Endodermal cell (in vitro differentiated cells): ENCODE measurements at places on chromosomes 13 and 19.

GRCh38 chr19:2049741-2050348 lies 1.2 kb downstream of the MKNK2 start:
- H3K27ac ChIP-seq: no peak overlapping the region
- peaks cover 13% of the 10 kb centered on the region for H3K36me3 ChIP-seq
- no peaks in the 10 kb centered on the region for H3K27me3 ChIP-seq
- peak overlapping the region; percentile 88 for H3K4me3 ChIP-seq

- H3K4me1 ChIP-seq: peaks cover 4% of the 10 kb centered on the region
- H3K36me3 ChIP-seq: no peaks in the 10 kb centered on the region
- no peak overlapping the region for H3K27ac ChIP-seq
- no peaks in the 10 kb centered on the region for H3K27me3 ChIP-seq
These were observed 12.7 kb downstream of the FOXO1 start for GRCh38 chr13:40653527-40654318.

DNA sequence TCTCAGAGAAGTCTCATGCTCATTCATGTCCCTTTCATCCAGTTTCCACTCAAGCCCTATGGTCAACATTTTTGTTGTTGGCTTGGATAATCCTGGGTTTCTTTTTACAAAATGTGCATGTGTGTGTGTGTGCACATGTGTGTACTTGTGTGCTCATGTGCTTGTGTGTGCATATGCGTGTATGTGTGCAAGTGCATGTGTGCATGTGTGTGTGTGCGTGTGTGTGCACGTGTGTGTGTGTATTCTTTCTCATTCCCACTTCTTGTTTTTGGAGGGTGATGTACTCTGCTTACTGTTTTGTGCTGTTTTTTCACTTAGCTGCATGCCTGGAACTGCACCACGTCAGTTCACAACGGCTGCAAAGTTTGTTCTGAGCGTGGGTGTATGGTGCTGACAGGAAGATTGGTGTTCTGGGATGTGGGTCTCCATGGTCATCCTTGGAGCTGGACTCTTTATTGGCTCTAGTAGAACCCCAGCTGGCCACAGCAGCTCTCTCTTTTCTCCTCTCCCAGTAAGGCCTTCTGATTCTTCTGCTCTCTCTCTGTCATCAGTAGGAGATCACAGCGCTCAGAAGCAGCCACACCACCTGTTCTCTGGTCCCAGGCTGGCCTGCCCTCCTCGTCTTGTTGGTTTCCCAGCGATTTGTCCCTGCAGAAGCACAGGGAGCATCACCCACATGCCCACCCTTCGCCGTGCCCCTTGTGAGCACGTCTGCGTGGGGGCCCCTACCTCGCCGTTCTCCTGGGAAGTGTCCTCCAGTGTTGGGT lies 60.8 kb downstream of the SOX1 start:
- no peaks in the 10 kb centered on the region for H3K4me1 ChIP-seq
- no peaks in the 10 kb centered on the region for H3K36me3 ChIP-seq
- peaks cover 1% of the 10 kb centered on the region for H3K27me3 ChIP-seq
- H3K27ac ChIP-seq: no peak overlapping the region
- no peak overlapping the region for H3K4me3 ChIP-seq
- DNase-seq: peak; percentile 13

DNA sequence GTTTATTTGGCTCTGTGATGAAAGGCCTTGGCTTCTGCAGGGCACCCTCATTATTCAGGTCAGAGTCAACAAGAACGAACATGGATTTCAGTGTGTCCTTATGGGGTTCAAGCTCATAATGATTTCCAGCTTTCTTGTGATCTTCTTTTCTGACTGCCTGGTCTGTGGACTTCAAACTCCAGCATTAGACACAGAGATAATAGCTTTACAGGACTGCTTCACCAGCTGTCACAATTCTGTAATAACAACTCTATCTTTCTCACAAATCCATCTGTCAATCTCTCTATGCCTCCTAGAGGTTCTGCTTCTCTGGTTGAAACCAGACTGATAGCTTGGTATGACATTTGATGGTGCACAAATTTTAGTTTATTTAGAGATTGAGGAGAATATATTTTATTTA lies 13.1 kb upstream of the SLITRK6 start:
- H3K4me3 ChIP-seq: no peak overlapping the region
- H3K27me3 ChIP-seq: no peaks in the 10 kb centered on the region
- no peak for DNase-seq

GRCh38 chr19:6740589-6741343 lies 1.3 kb downstream of the TRIP10 start:
- H3K4me3 ChIP-seq: peak overlapping the region; percentile 94
- H3K36me3 ChIP-seq: peaks cover 47% of the 10 kb centered on the region
- H3K4me1 ChIP-seq: peaks cover 3% of the 10 kb centered on the region
- no peaks in the 10 kb centered on the region for H3K27me3 ChIP-seq
- DNase-seq: peak; percentile 87

DNA sequence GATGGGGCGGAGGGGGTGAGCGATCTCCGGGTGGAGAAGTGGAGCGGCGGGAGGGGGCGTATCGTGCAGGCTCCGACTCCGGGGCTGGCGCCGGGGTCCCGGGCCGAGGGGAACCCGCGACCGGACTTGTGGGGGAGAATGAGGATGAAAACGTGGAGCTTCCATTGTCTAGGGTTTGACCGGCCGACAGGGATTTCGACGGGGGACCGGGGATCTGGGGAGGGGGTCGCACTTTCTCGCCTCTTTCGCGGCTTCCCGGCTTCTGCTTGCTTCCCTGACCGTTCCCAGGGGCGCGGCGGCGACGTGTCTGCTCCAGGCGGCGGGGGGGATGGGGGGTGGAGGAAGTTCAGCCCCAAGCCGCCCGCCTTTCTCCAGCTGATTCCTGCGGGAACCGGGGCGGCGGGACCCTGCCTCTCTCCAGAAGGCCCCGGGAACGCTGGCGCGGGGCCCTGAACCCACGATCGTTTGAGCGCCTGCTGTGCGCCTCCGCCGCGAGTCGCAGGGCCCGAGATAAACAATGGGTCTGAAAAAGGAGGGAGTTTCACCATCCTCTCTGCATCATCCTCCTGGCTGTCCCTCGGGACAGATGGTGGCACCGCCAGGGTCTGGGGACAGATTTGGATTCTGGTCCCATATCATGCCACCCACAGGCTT lies 790 bp downstream of the TPM4 start:
- peak overlapping the region; percentile 95 for H3K4me3 ChIP-seq
- peak overlapping the region; percentile 95 for H3K27ac ChIP-seq
- peak; percentile 72 for DNase-seq
- peaks cover 40% of the 10 kb centered on the region for H3K36me3 ChIP-seq
- H3K27me3 ChIP-seq: no peaks in the 10 kb centered on the region

DNA sequence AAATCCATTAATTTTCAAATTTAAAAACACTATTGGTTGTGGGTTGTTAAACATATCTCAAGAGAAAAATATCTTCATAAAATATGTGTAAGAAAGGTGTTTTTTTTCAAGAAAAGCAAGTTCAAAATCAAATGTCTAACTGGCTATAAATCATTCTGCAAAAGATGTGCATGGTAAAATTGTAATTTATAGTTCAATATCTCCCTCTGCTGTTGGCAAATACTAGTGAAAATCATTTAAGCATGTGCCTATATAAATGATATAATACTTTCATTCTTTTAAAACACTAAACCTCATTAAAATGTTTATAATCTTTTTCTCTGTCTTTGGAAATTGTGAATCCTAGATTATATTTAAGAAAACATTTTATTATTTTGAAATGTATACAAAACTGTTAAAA lies 17.2 kb upstream of the SLITRK6 start:
- no peak overlapping the region for H3K27ac ChIP-seq
- H3K4me1 ChIP-seq: no peaks in the 10 kb centered on the region
- DNase-seq: no peak

DNA sequence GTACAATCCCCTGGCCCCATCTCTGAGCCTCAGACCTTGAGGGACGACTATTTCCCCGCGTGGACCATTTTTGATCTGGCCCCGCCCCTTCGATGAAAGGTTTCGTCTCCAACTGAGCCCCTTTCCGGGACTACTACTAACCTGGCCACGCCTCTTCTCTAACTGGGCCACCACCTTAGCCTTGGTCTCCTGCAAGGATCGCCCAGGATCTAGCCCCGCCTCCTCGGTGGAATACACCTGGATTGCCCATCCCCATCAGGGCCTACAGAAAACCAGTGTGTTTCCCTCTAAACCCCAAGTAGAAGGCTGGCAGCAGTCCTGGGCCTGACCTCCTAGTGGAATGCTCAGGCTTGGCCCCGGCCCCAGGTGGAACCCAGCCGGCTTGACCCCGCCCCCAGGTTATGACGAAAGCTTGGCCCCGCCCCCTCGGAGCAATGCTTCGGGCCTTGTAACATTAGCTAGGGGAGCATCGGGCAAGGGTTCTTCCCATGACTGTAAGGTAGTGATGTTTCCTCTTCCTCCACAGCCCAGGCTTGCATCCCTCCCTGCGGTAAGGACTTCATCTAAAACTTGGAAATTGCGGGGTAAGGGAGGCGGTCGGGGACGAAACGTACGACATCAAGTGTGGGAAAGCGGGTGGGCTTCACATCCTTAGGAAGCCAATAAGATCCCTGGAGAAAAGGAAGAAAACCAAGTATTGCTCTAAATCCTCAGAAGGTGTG lies 9.1 kb downstream of the SPACA6 start:
- peak overlapping the region; percentile 69 for H3K4me3 ChIP-seq
- H3K4me1 ChIP-seq: no peaks in the 10 kb centered on the region
- no peak overlapping the region for H3K27ac ChIP-seq
- peak; percentile 98 for DNase-seq
- no peaks in the 10 kb centered on the region for H3K27me3 ChIP-seq

GRCh38 chr19:13034636-13035035 lies 39.4 kb downstream of the NFIX start:
- no peaks in the 10 kb centered on the region for H3K36me3 ChIP-seq
- DNase-seq: no peak
- no peak overlapping the region for H3K4me3 ChIP-seq
- H3K4me1 ChIP-seq: no peaks in the 10 kb centered on the region
- no peak overlapping the region for H3K27ac ChIP-seq

DNA sequence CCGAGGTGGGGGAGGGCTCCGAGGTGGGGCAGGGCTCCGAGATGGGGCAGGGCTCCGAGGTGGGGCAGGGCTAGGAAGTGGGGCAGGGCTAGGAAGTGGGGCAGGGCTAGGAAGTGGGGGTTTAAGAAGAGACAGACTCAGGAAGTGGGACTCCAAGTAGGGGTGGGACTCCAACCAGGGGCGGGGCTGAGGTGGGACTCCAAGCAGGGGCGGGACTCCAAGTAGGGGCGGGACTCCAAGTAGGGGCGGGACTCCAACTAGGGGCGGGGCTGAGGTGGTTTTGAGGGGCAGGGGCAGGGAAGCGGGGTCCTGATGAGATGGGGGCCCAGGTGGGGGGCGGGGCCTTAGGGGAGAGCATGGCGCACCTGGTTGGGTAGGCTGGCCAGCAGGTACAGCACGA lies 13.6 kb downstream of the CFD start:
- peak; percentile 82 for DNase-seq
- no peak overlapping the region for H3K4me3 ChIP-seq
- H3K27ac ChIP-seq: no peak overlapping the region
- H3K27me3 ChIP-seq: no peaks in the 10 kb centered on the region

DNA sequence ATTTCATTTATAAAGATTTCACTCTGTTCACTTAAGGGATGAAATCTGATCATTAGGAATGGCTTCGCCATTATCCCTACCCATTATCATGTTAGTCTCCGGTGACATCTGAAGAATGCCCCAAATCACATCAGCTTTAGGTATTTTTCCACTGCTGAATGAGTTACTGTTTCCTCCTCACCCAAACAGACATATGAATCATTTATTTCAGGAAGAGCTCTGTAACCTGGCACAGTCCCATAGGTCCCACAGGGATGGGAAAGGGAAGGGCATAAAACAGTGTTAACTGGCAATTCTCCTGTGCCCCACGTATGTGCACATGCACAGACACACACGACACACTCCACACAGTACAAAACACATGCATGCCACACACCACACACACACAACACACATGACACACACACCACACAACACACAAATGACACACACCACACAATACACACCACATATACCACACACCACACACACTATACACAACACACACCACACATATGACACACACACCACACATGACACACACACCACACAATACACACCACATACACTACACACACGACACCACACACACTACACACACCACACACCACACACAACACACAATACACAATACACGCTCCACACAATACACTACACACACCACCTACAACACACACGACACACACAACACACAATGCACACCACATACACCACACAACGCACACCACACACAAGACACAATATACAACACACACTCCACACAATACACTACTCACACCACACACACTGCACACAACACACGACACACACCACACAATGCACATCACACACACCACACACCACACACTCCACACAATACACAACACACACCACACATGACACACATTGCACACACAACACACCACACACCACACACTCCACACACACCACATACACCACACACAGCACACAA lies 15.4 kb downstream of the TMEM255B start:
- no peaks in the 10 kb centered on the region for H3K36me3 ChIP-seq
- H3K27me3 ChIP-seq: peaks cover 20% of the 10 kb centered on the region
- H3K4me3 ChIP-seq: no peak overlapping the region
- H3K27ac ChIP-seq: no peak overlapping the region
- no peak for DNase-seq

DNA sequence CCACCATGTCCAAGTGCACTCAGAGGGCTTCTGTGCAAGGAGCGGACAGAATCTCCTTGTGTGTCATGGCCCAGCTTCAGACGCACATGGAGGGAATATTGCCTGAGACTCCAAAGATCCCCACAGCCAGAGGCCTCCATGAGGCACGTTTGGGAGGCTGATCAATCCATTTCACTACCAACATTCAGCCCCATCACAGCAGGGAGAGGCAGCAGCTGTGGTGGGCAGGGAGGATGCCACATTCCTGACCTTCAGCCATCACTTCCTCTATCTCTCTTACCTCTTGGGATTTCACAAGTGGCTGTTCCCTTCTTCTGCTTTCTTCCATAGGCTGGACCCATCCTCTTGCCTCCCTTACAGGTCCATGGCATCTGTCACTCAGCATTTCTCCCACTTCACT lies 82.4 kb upstream of the MBNL2 start:
- H3K27ac ChIP-seq: no peak overlapping the region
- H3K36me3 ChIP-seq: no peaks in the 10 kb centered on the region
- peak; percentile 57 for DNase-seq
- peaks cover 7% of the 10 kb centered on the region for H3K4me1 ChIP-seq
- H3K4me3 ChIP-seq: no peak overlapping the region

DNA sequence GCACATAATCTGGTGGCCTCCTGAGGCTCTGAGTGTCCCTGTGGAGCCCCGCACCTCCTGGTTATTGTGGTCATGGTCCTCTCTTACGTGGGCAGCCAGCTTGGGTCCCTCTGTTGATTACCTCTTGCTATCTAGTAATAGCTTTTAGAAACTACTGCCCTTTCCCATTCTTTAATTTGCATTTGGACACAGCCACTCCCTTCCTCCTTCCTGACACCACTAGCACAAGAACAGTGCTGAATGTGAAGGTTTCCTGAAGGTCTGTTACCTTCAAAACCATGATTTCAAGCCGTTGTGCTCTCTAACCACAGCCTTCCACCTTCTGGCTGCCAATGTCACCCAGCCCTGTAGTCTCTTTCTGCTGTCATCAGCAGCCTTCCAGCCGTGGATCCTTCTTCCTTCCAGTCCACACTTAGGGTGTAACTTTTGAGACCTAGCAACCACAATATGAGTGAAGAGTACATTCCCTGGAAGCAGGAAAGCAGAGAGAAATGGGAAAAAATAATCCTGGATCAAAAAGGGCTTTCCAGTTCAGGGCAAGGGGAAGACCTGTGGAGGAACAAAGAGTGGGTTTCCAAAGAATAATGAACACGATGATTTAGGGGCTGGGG lies 130.9 kb downstream of the FRY start:
- no peak overlapping the region for H3K27ac ChIP-seq
- peaks cover 7% of the 10 kb centered on the region for H3K4me1 ChIP-seq
- no peak for DNase-seq
- no peaks in the 10 kb centered on the region for H3K36me3 ChIP-seq
- H3K27me3 ChIP-seq: no peaks in the 10 kb centered on the region
